ENCODE measurements at places on chromosomes 13 and 19.
A peak's percentile ranks its signal among the peaks of the same experiment; 100 is the strongest.

GRCh38 chr19:6475321-6476108 is 6.1 kb downstream of the DENND1C start:
- no peak for DNase-seq

GRCh38 chr13:75660694-75661093 is 24.6 kb downstream of the LMO7 start:
- DNase-seq: no peak

DNA sequence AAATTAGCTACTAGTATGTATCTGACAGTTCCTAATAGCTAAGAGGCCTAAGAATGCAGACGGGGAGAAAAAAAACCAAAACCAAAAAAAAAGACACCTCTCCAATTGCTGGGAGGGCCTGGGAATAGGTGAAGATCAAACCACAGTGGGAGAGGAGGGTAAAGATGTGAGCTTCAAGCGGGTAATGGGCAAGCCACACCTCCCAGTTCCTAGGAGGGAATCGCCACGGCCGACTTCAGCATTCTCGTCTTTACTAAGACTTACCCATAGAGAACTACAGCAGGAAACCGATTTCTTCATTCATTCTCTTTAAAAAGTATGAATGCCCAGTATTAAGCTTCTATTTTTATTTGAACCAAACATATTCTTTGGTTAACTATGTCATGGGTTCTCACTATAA is 5.6 kb upstream of the EEF1AKMT1 start:
- DNase-seq: no peak

GRCh38 chr13:29411481-29411880 is 184.0 kb downstream of the SLC7A1 start:
- no peak for DNase-seq

DNA sequence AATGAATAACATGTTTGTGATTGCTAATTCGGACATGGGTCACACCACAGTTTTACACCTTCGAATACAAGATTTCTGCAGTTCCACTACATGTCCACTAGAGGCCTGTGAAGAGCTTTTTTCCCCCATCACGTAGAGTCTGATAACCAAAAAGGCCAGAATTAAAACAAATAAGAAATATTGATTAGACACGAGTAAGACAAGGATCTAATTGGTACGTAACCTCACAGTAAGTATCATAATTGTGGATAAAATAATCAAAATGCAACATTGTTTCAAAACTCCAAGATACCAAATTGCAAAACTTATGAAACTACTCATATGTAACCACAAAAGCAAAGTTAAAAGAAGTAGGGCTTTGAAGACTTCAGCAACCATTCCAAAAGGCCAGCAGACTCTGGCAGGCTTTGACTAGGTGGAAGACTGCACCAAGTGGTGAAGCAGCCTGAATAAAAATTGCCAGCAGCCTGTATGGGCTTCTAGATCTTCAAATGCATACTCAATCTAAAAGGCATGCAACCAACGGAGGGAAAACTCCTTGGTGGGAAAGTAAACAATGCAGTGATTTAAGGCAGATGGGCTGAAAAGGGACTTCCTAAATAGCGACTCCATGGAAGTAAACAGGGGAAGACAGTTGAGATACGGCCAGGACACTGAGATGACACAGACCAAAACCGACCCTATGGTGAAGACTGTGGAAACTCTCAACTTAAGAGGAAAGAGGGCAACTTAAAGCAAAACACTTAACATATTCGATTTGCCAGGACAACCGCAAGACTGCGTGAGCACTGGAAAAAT is 56.7 kb downstream of the STARD13 start:
- no peak for DNase-seq

GRCh38 chr19:53519446-53519845 is 18.5 kb upstream of the ZNF331 start:
- DNase-seq: no peak

GRCh38 chr19:29260477-29261317 is 47.7 kb upstream of the UQCRFS1 start:
- DNase-seq: no peak

- DNase-seq: no peak
These were observed 36.7 kb upstream of the STK24 start for GRCh38 chr13:98613591-98613990.

GRCh38 chr13:39876258-39876657 is 220.8 kb downstream of the COG6 start:
- DNase-seq: peak; percentile 89

- DNase-seq: no peak
These were observed 103.1 kb downstream of the SACS start for GRCh38 chr13:23330356-23330755.

- DNase-seq: no peak
These were observed 495.4 kb downstream of the LMO7 start for GRCh38 chr13:76131551-76131950.

- DNase-seq: peak; percentile 54
These were observed 26.2 kb upstream of the SLITRK6 start for GRCh38 chr13:85825454-85825853.

DNA sequence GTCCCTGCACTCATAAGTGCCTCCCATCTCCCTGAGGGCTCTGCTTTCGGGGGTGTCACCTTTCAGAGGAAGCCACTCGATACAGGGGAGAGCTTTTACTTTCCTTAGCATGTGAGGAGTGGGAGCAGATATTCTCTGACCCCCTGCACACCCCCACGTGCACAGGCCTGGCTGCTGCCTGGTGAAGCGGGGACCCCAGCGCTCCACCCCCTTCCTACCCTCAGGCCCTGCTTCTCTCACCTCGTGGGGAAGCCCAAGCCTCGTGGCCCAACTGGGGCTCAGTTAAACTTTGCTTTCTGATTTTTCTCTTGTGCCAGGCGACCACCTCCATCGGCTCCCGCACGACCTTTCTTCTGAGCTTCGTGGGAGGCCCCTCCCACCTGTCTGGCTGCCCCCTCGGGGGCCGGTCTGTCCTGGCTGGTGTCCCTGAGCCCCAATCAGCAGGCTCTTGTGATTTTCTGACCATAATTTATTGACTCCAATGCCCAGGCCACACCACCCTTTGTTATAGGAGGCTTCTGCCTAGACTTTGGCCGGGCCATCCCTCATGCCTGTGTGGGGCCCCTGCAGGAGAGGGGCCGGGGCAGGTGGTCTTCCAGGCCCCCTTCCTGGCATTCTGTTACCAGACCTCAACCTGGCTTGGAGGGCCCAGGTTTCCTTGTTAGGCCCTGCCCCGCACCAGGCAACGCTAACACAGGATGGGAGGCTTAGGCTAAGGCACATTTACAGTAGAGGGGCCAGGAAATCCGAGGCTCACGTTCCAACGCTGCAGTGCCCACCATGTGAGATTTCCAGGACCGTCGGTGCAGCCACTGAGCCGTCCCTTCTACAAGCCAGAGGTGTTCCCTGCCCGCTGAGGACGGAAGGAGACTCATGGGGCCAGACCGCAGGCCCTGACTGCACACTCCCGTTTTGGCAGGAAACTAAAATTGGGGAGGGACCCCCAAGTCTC is 3.7 kb downstream of the TMED1 start:
- no peak for DNase-seq

DNA sequence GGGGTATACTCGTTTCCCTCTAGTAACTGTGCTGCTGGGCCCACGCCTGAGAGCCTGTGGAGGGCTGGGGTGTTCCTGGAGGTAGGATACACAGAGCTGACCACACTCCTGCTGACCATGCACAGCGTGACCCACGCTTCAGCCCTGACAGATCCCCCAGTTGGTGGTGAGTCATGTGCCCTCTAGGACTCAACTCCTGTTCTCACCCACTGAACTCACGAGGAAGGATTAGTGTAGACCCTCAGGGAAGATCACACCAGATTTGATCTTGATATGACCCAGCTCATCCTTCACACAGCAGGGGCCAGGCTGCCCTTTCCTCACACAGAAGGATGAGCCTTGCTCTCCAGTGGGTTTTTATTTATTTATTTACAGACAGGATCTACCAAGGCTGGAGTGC is 13.3 kb upstream of the ACP7 start:
- DNase-seq: no peak

DNA sequence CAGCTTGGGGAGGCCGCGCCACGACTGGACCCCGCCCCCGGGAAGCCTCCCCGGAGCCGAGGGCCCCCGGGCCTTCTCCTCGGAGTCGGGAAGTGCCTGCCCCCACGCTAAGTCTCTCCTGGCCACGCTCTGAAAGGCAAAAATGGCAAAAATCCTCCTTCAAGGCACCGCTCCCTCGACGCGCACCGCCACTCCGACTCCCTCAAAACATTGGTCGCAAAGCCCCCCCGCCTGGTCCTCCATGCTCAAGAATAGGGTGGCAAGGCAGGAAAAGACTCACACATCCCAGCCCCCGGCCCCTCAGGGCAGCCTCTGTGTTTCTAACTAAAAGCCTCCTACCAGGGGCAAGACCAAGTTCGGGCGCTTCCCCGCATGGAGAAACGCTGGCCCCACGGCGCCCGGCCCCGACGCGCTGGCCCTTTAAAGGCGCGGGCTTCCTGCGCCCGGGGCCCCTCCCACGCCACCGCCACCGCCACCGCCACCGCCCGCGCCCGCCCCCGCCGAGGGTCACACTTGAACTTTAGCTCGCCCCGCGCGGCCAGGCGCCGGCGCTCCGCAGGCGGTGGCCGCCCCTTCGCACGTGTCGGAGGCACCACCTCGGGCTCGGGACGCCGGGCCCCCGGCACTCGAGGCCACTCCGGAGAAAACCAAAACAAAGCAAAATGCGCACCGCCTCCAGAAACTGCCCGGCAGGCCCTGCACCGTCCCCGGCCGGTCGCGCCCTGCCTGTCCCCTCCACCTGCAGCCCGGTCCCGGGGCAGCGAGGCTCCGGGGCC is 1.9 kb downstream of the FOXO1 start:
- peak; percentile 44 for DNase-seq

GRCh38 chr13:47774671-47774994 is 226.4 kb downstream of the SUCLA2 start:
- DNase-seq: no peak

GRCh38 chr19:14054721-14055120 is 7.2 kb downstream of the PALM3 start:
- DNase-seq: no peak

DNA sequence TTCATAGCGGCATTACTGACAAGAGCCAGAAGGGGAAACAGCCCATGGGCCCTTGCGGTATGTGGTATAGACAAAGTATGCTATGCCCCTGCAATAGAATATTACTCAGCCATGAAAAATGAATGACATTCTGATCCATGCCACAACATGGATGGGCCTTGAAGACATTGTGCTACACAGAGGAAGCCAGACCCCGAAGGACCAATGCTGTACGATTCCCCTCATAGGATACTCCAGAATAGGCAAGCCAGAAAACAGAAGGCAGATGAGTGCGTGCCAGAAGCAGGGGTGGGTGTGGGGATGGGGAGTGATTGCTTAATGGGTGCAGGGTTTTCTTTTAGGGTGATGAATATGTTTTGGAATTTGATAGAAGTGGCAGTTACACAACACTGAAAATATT is 342.0 kb downstream of the TEX29 start:
- DNase-seq: no peak

- peak; percentile 80 for DNase-seq
These were observed 2.8 kb upstream of the TNNI3 start for GRCh38 chr19:55160128-55160985.

- DNase-seq: no peak
These were observed 3.3 kb downstream of the DIRAS1 start for GRCh38 chr19:2717638-2718541.

All from foreskin keratinocyte (primary cell).